ENCODE measurements at places on chromosomes 13 and 19. TPM values are rescaled to one million over a fixed set of nuclear protein-coding genes. Genes with fewer than 3 reads are reported as not detected.

The RNF113B gene
- total RNA-seq, result not detected

The ZNF285 gene
- total RNA-seq, result 0.61 TPM

GRCh38 chr13:59391696-59392095 is 772.0 kb downstream of the DIAPH3 start:
- no peak overlapping the region for H3K27ac ChIP-seq
- DNase-seq, result no peak
- no peak overlapping the region for H3K4me3 ChIP-seq
- no peaks in the 10 kb centered on the region for H3K36me3 ChIP-seq

DNA sequence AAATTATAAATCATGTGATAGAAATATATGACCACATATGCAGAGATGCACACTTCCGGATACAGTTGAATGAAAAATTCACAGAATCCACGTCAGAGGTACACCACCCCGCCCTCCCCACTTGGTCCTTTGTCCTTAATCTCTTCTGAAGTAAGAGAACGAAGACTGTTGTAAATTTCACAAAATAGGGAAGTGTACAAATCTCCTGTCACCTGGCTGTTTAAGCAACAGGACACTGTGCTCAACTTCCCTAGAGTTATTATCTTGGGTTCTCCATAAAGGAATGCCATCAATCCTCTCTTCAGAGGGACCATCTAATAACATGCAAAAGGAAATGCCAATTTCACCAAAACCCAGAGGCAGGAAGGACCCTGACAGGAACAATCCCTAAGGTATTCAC is 10.5 kb upstream of the CEACAM6 start:
- no peak for DNase-seq
- H3K4me3 ChIP-seq, result no peak overlapping the region
- H3K36me3 ChIP-seq, result no peaks in the 10 kb centered on the region
- no peak overlapping the region for H3K27ac ChIP-seq
- no peaks in the 10 kb centered on the region for H3K4me1 ChIP-seq
- H3K27me3 ChIP-seq, result peaks cover 6% of the 10 kb centered on the region

DNA sequence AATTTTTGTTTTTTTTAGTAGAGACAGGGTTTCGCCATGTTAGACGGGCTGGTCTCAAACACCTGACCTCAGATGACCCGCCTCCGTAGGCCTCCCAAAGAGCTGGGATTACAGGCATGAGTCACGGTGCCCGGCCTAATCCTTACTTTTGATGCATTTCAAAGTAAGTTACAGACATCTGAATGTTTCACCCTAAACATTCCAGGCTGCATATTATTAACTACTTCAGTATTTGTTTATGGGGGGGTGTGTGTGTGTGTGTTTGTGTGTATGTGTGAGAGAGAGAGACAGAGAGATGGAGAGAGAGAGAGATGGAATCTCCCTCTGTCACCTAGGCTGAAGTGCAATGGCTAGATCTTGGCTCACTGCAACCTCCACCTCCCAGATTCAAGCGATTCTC is 13.1 kb downstream of the SULT2B1 start:
- no peak for DNase-seq
- H3K27me3 ChIP-seq, result no peaks in the 10 kb centered on the region
- H3K4me1 ChIP-seq, result peaks cover 21% of the 10 kb centered on the region
- no peaks in the 10 kb centered on the region for H3K36me3 ChIP-seq

- no peaks in the 10 kb centered on the region for H3K36me3 ChIP-seq
- H3K4me1 ChIP-seq, result no peaks in the 10 kb centered on the region
- no peak for DNase-seq
- H3K4me3 ChIP-seq, result no peak overlapping the region
- H3K27ac ChIP-seq, result no peak overlapping the region
Measured at GRCh38 chr19:56842412-56842811, 1.9 kb upstream of the PEG3 start.

Measured in gastrocnemius medialis (tissue), 4 donors.